Vagina (tissue), 2 donors: ENCODE measurements at places on chromosomes 13 and 19. TPM values are rescaled to one million over a fixed set of nuclear protein-coding genes. Genes with fewer than 3 reads are reported as not detected.
A peak's percentile ranks its signal among the peaks of the same experiment; 100 is the strongest.

- H3K4me3 ChIP-seq: no peak overlapping the region
- H3K4me1 ChIP-seq: peaks cover 6% of the 10 kb centered on the region
- no peaks in the 10 kb centered on the region for H3K27me3 ChIP-seq
- H3K27ac ChIP-seq: no peak overlapping the region
- no peak for DNase-seq
Observed at GRCh38 chr13:40479196-40479845, 187.1 kb downstream of the FOXO1 start.

DNA sequence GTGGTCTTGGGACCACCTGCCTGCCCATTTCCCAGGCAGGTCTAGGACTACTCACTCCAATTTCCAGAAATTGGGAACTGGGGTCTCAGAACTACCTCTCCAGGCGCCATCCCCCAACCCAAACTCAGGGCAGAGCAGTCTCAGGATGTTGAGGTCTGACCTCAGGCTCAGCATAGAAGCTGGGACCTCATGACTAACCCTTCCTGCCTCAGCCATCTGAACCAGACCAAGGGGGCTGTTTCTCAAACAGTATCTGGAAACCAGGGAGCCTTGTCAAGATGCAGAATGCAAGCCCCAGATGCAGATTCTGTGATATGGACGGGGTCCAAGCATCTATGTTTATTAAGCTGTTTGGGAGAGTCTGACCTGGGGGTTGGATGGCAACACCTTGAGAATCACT is 1.3 kb downstream of the FBXW9 start:
- H3K4me1 ChIP-seq: peaks cover 26% of the 10 kb centered on the region
- no peak overlapping the region for H3K27ac ChIP-seq
- no peaks in the 10 kb centered on the region for H3K27me3 ChIP-seq
- no peak overlapping the region for H3K4me3 ChIP-seq

SLC15A1 gene
- total RNA-seq: 7.4 TPM

DNA sequence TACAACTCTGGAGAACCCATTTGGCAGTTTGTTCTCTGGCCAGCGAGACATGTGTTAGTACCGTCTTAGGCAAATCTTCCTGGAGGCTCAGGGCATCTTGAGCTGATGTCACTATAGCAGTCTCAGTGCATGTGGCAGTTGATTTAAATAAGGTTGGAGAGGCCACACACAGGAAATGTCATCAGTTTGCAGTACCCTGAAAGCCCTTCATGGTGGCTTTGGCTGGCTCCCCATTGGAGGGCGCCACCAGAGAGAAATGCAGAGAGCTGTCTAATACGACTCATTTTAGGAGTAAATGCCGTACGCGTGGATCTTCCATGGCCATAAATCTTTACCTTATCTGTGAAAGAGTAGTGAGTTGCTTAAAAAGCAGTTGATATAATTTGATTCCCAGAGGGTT is 163.1 kb downstream of the STK24 start:
- H3K27me3 ChIP-seq: no peaks in the 10 kb centered on the region
- no peaks in the 10 kb centered on the region for H3K36me3 ChIP-seq
- no peak overlapping the region for H3K4me3 ChIP-seq
- no peaks in the 10 kb centered on the region for H3K4me1 ChIP-seq
- no peak for DNase-seq
- H3K27ac ChIP-seq: no peak overlapping the region

DNA sequence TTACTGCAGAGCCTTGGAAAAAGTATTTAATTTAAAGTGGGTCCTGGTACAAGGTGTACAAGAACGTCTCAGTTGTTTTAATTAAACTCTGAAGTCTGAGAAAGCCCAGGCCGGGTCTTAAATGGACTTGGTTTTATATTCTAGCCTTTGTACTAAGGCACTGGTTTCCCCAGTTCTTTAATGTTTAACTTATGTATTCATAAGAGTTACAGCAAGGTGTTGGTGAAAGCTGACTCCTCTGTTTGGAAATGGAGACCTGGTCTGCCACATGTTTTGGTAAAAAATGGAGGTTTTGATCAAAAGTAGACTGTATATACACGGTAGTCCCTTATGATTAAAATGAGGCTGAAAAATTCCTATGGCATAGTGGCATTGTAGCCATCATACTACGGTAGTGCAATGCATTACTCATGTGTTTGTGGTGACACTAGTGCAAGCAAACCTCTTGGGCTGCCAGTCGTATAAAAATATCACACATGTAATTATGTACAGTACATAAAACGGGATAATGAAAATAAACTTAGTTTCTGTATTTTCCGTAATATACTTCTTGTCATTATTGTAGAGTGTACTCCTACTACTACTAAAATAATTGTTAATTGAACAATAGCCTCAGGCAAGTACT is 883.4 kb upstream of the SPRY2 start:
- no peaks in the 10 kb centered on the region for H3K4me1 ChIP-seq
- no peak overlapping the region for H3K4me3 ChIP-seq
- no peaks in the 10 kb centered on the region for H3K36me3 ChIP-seq
- H3K27me3 ChIP-seq: no peaks in the 10 kb centered on the region

DNA sequence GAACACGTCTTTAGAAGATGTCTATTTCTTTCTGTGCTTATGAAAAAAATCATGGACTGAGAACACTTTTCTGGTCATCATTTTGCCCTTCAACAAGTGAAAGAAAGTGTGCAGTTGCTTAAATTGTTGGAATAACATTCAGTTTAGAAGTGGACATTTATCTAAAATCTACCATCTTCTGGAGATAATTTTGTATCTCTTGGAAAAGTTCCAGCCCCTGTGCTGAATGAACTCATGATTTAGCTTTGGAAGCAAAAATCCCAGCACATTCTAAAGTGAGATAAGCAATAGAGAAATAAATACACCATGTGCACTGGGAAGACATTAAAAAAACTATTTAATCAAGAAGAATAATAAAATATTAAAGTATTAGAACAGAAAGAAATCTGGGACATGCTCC is 1420.8 kb upstream of the SLC10A2 start:
- H3K27me3 ChIP-seq: no peaks in the 10 kb centered on the region
- DNase-seq: no peak
- H3K4me1 ChIP-seq: no peaks in the 10 kb centered on the region

DIAPH3 gene
- total RNA-seq: 1.2 TPM

NXNL1 gene
- not detected for total RNA-seq

DNA sequence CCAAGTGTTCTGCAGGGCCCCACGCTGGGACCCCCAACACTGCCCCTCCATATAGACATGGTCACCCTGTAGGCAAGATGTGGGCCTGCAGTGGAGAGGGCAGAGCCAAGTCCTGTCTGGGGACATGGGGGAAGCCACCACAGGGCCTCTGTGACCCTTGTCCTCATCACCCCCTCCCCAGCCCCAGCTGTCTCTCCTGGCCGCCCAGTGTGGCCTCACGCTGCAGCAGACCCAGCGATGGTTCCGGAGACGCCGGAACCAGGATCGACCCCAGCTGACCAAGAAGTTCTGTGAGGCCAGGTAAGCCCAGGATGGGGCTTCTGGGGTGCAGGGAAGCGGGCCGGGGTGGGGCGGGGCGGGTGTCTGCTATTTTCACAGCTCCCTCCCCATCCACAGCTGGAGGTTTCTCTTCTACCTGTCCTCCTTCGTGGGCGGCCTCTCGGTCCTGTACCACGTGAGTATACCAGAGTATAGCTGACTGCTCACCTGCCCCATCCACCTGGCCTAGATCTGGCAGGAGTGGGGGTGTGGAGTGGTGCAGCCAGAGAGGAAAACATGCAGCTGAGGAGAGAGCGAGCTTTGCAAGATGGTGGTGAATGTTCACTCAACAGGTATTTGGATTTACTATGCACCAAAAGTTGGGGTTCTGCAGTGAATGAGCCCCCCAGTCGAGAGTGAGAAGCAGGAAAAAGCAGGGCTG is 46.4 kb downstream of the CERS4 start:
- H3K27me3 ChIP-seq: no peaks in the 10 kb centered on the region
- H3K36me3 ChIP-seq: peaks cover 29% of the 10 kb centered on the region
- peaks cover 11% of the 10 kb centered on the region for H3K4me1 ChIP-seq
- no peak overlapping the region for H3K4me3 ChIP-seq

CAPN12 gene
- total RNA-seq: 9.6 TPM

- no peaks in the 10 kb centered on the region for H3K27me3 ChIP-seq
- no peak overlapping the region for H3K4me3 ChIP-seq
- no peaks in the 10 kb centered on the region for H3K36me3 ChIP-seq
- H3K4me1 ChIP-seq: peaks cover 29% of the 10 kb centered on the region
- DNase-seq: no peak
Observed at GRCh38 chr19:3190470-3190770, 4.7 kb downstream of the NCLN start.

- H3K4me3 ChIP-seq: no peak overlapping the region
- H3K27ac ChIP-seq: no peak overlapping the region
- H3K36me3 ChIP-seq: no peaks in the 10 kb centered on the region
- H3K27me3 ChIP-seq: no peaks in the 10 kb centered on the region
Observed at GRCh38 chr19:56332695-56333094, 18.1 kb upstream of the ZSCAN5A start.

- H3K4me1 ChIP-seq: no peaks in the 10 kb centered on the region
- no peaks in the 10 kb centered on the region for H3K27me3 ChIP-seq
- no peak for DNase-seq
- H3K36me3 ChIP-seq: no peaks in the 10 kb centered on the region
- no peak overlapping the region for H3K4me3 ChIP-seq
Observed at GRCh38 chr13:77579959-77580358, 44.5 kb downstream of the SCEL start.

DNA sequence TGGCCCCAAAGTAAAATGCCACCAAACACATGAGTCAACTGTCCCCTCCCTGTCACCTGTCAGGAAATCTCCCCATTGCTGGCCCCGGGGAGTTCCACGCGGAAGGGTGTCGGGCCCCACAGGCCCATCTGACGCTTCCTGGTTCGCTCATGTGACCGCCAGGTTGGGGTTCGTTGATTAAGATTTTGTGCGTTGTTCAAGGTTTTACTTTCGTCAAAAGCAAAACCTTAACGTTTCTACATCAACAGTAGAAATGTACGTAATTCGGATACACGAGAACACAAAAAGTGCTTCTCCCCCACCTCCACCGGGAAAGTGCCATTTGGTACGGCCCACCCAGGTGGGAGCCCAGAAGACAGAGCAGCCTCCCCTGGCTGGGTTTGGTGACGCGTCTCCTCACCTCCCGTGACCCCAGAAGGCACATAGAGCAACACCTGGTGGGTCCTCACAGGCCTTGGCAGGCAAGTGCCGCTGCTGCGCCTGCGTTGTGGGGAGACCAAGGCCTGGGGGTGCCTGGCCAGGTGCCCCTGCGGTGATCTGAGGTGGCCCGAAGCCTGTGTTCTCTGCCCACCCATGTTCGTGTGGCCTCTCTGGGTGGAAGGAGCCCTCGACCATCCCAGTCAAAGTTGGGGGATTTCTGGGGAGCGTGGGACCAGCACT is 161.6 kb downstream of the KDM4B start:
- no peak for DNase-seq
- no peak overlapping the region for H3K4me3 ChIP-seq
- peaks cover 27% of the 10 kb centered on the region for H3K4me1 ChIP-seq
- no peaks in the 10 kb centered on the region for H3K36me3 ChIP-seq

- H3K4me1 ChIP-seq: no peaks in the 10 kb centered on the region
- no peaks in the 10 kb centered on the region for H3K36me3 ChIP-seq
- H3K27ac ChIP-seq: no peak overlapping the region
- H3K4me3 ChIP-seq: no peak overlapping the region
- no peaks in the 10 kb centered on the region for H3K27me3 ChIP-seq
- no peak for DNase-seq
Observed at GRCh38 chr13:33372251-33372919, 86.8 kb upstream of the STARD13 start.

DNA sequence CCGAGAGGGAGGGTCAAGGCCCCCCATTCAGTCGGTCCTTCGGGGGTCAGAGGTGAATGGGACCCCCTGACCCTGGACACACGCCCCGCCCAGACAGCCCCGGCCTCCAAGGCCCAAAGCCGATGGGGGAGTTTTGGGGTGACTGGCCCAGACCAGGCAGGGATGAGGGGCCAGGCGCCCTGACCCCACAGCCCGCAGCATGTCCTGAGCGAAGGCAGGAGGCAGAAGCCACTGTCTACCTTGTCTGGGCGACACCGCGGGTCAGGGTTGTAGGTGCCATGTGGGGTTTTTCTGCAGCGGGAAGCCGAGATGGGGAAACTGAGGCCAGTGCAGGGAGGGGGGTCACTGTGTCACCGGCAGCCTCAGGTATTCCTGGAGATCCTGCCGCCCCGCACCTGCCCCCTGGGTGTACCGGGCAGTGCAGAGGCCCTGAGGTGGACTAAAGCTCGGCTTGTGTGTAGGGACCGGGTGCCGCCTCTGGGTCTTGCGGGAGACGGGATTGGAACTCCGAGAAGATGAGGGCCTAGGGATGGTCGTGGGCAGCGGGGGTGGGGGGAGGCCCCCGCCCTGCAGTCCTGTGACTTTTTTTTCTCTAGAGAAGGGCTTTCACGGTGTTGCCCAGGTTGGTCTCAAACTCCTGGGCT is 8.5 kb downstream of the ARID3A start:
- H3K27ac ChIP-seq: peak overlapping the region; percentile 48
- H3K27me3 ChIP-seq: no peaks in the 10 kb centered on the region
- peak overlapping the region; percentile 15 for H3K4me3 ChIP-seq
- peaks cover 43% of the 10 kb centered on the region for H3K4me1 ChIP-seq
- DNase-seq: no peak

DNA sequence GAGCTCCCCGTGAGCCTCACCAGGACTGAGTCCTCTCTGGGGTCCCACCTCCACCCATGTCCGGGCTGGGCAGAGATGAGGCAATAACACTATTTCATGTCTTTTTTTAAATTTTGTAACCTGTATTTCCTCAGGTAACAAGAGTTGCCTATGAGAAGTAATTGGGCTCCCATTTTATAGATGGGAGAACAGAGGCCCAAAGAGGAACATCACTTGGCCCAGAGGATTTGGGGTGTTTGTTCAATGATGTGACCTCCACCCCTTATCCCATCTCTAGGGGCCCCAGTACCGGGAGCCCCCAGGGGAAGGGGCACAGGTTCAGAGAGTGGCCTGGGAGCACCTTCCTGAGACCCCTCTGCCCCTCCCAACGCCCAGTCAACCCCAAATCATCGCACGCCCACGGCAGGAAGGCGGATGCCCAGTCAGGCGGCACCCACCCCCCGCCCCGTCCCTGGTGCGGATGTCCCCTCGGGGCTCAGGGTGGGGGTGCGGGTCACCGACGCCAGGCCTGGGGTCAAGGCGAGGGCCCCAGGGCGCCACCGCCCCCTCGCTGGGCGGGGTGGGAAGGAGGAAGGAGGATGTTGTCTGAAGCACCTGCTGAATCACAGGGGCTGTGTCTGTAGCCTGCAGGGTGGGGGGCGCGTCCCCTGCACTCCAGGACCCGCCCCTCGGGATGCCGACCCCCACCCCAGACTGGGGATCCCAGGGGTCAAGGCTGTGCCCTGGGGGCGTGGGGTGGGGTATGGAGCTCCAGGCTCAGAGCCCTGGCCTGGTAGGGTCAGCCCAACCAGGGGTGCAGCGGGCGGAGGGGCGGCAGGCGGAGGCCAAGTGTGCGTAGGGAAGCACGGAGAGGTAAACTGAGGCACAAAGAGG is 9.0 kb upstream of the CIRBP start:
- no peaks in the 10 kb centered on the region for H3K36me3 ChIP-seq
- DNase-seq: no peak
- H3K4me1 ChIP-seq: peaks cover 84% of the 10 kb centered on the region
- peak overlapping the region; percentile 33 for H3K4me3 ChIP-seq
- H3K27me3 ChIP-seq: no peaks in the 10 kb centered on the region
